ENCODE measurements at places on chromosomes 12 and 14. TPM values are rescaled to one million over a fixed set of nuclear protein-coding genes. Genes with fewer than 3 reads are reported as not detected.
A peak's percentile ranks its signal among the peaks of the same experiment; 100 is the strongest.

DNA sequence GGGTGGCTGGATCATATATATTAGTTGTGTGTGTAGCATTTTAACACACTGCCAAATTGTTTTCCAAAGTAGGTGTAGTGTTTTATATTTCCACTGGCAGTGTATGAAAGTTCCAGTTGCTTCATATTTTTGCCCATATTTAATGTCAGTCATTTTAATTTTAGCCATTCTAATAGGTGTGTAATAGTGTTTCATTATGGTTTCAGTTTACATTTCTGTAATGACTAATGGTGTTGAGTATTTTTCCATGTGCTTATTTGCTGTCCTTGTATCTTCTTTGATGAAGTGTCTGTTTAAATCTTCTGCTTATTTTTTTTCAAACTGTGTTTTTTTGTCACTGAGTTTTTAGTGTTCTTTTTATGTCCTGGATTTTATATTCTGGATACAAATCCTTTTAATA, 8.7 kb downstream of the TBC1D15 start:
- no peak for DNase-seq

DNA sequence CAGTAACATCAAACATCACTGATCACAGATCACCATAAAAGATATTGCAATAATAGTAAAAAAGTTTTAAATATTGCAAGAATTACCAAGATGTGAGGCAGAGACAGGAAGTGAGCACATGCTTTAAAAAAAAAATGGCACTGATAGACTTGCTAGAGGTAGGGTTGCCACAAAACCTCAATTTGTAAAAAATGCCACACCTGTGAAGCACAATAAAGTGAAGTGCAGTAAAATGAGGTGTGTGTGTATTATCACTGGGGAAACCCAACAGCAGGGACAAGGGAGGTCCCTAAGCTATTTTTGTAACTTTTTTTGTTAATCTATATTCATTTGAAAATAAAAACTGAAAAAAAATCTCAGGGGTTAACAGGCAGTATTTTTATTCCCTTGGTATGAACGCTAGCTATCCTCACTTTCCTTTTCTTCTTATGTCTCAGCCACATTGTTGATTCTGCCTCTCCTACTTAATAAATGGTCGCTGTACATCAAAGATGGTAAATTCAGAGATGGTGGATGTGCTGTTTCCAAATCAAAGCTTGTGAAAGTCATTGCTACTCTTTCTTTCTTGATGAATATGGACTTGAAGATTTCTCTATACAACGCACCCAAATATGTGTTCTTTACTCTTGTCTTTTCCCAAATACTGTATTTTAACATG, 14.0 kb upstream of the KLRD1 start:
- no peak for DNase-seq

- DNase-seq = no peak
These were observed 34.0 kb upstream of the COX6A1 start for GRCh38 chr12:120403869-120404268.

- DNase-seq = no peak
These were observed 44.1 kb downstream of the PITPNM2 start for GRCh38 chr12:123106640-123107359.

The KRT7 gene
- total RNA-seq = 124 TPM

DNA sequence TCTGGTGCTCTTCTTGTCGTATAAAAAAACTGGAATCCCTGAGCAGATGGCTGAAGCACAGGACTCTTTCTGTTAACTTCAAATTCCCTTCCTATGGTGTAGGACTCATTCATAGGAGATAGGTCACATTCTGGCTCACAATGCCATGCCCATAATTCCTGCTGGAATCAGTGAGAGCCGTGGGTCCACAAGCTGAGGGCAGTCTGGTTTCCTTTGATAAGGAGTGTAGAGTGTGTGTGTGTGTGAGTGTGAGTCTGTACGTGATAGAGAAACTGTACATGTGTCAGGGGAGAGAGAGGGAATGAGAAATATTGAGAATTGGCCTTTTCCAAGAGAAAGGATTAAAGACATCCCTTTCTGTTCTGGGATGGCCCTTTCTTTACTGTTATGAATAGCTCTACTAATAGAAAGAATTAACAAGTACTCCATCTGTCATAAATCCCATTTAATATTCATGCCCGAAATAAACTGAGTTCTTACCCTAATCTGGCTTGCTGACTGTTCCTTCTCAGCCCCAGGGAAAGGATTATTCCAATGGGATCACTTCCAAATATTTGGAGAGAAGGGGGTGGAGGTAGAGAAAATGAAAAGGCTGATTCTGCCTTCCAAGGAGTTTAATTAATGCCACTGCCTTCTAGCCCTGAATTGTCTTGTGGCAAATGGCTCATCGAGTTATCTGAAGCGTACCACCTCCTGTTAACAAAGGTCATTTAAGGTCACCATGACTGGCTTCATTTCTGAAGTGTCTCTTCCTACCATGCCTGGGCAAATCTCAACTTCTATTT, 79.0 kb downstream of the TMX1 start:
- DNase-seq = no peak

The RFLNA gene
- 19.2 TPM for total RNA-seq

- DNase-seq = no peak
These were observed 12.1 kb downstream of the ETV6 start for GRCh38 chr12:11661491-11662089.

DNA sequence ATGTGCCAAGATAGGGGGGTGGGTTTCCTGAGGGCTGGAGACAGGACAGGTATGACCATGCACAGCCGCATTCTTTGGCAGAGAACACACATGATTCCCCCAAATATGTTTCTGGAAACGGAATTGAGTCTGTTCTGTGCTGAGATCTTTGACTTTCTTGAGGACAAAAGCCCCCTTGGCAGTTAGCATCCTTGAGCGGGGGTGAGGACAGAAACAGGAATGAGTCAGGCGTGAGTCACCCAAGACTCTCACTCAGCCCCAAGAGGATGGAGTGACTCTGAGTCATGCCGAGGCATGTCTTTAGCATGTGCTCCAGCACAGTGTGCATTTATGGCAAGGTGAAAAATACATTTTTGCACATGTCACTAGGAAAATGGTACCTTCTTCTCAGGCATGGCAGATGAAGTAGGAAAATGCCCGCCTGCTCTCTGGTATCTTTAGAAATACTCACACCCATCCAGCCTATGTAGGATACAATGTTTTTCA, 52.1 kb downstream of the DAD1 start:
- DNase-seq = peak; percentile 98

GRCh38 chr14:23052671-23053070, 4.6 kb downstream of the CDH24 start:
- no peak for DNase-seq

DNA sequence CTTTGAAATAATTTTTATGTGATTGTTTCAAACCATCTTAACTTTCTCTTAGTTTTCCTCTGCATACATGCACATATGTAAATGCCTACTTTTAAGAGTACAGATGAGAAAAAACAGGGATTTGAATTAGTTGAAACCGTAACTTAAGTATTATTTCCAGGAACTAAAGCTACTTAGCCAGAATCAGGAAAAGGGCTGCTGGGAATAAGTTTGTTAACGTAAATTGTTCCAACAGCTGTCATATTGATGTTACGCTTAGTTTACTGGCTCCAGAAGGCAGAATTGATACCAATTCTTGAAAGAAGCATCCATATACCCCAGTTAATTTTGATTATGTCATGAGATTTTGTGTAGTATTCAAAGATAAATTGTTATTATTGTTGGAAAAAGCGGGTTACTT, 17.9 kb upstream of the KLRF1 start:
- no peak for DNase-seq

The CLEC7A gene
- total RNA-seq = not detected

The CPNE6 gene
- not detected for total RNA-seq

The CIROP gene
- not detected for total RNA-seq

DNA sequence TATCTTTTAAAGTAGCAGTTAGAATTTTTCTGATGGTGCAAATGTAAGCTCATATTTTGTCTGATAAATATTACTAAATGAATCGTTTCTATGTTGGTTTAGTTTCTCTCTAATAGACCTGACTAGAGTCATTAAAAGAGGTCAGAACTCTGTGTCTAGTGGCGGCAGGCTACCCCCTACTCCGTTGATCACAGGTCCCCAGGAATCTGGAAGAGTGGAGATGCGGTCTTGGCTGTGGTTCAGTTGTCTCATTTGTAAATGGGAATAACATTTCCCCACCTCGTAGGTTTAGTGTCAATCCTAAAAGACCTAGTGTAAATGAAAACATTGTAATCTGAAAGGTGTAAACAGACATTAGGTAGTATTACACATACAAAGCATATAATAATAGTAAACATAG, 4.7 kb upstream of the FOXJ2 start:
- no peak for DNase-seq

The HOXC9 gene
- total RNA-seq = 6.5 TPM

DNA sequence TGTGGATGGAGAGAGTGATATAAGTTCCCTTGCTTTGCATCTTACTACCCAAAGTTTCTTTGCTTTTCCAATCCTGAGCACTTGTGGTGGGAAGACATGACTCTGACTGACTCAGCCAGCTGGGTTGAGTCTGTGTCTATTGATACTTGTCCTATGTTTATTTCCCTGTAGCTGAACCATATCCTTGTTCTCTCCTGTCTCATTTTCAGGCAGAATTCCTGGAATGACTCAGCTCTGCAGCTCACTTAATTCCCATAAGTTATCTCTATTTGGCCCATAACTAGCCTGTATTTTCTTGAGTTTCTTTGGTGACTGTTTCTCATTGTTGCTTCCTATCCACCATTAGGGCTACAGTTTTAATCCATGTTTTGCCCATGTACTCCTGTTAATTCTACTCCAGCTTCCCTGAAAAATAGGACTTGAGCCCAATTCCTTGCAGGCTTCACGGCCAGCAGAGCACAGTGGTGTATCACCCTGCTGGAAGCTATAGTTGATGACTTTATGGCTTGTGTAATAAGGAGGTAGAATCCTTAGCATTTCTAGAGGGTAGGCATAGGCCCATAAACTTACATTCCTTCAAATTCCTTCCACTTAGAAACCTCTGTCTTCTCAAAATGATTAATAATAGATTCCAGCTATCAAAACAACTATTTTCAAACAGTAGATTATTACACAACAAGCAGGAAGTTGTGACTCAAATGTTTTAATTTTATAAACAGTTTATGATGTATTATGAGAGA, 183.1 kb downstream of the TMTC3 start:
- DNase-seq = peak; percentile 97

- no peak for DNase-seq
These were observed 53.3 kb downstream of the STAB2 start for GRCh38 chr12:103640410-103640809.

GRCh38 chr12:117749431-117749830, 219.4 kb downstream of the KSR2 start:
- DNase-seq = peak; percentile 79

The CCDC88C gene
- total RNA-seq = 13.4 TPM

The KRR1 gene
- total RNA-seq = 87.5 TPM

DNA sequence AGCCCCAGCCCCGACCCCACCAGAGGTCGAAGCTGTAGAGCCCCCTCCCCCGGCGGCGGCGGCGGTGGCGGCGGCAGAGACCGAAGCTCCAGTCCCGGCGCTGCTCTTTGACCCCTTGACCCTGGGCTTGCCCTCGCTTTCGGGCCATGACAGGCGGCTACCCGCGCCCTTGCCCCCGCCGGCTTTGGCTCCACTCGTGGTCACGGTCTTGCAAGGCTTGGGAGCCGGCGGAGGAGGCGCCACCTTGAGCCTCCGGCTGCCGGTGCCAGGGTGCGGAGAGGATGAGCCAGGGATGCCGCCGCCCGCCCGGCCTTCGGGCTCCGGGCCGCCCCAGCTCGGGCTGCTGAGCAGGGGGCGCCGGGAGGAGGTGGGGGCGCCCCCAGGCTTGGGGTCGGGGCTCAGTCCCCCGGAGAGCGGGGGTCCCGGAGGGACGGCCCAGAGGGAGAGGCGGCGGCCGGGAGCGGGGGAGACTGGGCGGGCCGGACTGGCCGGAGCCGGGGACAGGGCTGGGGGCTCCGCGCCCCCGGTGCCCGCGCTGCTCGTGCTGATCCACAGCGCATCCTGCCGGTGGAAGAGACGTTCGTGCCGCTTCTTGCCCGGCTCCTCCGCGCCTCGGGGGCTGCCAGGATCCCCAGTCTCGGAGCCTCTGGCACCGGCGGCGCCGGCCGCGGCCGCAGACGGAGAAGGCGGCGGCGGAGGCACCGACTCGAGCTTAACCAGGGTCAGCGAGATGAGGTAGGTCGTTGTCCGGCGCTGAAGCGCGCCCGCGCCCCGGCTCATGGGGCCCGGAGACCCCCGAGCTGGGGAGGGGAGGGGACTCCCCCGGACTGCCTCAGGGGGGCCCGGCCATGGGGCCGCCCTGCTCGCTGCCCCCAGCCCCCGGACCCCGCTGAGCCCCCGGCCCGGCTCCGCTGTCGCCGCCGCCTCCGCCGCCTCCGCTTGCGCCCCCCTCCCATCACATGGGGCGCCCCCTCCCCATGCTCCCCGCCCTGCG, 778 bp downstream of the AGAP2 start:
- no peak for DNase-seq

DNA sequence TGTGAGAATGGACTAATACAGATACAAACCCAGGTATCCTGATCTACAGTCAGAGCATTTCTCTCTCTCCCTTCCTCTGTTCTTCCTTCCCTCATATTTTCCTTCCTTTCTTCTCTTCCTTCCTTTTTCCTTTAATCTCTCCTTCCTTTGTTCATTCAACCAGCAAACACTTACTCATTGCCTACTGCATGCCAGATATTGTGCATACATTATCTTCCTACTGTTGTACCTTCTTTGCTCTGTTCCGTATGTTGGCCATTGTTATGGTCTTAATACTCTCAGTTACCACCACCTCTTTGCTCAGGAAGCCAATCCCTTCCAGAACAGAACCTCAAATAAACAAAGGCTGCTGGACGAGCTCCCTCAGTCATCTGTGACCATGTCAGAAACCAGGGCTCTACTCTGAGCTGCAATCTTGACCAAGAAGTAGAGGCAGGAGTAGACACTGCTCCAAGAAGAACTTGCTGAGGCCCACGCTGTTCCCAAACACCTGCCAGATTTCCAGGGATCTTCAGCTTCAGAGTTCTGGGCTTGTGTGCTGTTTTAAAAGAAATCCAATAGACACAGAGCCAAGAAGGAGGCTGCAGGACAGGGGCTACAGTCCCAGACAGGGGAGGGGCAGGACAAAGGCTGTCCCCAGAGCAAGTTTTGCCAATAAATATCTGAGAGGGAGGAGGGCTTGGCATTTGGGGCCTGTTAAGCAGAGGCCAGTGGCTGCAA, 526.7 kb upstream of the TBX3 start:
- no peak for DNase-seq

GRCh38 chr12:57627501-57628279, 5.3 kb downstream of the B4GALNT1 start:
- no peak for DNase-seq

GRCh38 chr14:19902409-19902808, 18.0 kb upstream of the OR4K5 start:
- no peak for DNase-seq

The LRRK2 gene
- 5.6 TPM for total RNA-seq

The DIO3 gene
- not detected for total RNA-seq

GRCh38 chr12:62517887-62518286, 51.3 kb downstream of the MON2 start:
- DNase-seq = no peak

GRCh38 chr12:104610513-104611235, 153.9 kb downstream of the CHST11 start:
- no peak for DNase-seq

DNA sequence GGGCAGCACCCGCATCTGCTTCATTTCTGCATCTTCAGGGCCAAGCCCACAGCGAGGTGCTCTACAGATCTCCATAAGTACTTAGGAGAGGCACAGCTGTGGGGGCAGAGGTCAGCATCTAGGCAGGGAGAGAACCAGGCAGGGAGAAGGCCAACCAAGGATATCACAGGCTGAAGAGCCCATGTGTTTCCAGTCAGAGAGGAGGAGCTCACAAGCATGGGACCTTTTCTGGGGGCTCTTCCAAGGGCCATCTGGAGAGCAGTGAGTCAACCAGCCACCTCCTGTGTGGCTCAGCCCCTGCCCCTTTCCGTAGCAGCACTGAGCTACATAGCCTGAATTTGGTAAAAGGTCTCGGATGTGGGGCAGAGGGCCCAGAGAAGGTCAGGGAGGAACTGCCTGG, 78.5 kb downstream of the ARL6IP4 start:
- no peak for DNase-seq
